ENCODE measurements at places on chromosomes 1 and 21.

GRCh38 chr1:215748431-215748830 lies 181.3 kb downstream of the KCTD3 start:
- DNase-seq, result no peak

DNA sequence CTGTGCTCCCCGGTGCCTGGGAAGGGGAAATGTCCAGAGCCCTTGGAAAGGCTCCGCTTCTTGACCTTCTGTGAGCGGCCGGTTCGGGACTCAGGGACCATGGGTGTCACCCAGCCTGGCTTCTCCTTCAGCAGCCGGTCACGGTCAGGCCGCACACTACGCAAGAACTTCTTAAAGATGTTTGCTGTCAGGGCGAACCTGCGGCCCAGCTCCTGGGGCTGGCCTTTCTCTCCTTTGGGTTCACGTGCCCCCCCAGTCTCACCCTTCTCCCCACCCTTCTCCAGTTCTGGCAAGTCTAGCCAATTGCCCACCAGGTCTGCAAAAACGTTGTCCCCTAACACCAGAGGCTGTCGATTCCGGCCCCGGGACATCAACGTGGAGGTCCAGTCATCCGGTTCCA lies 12.1 kb downstream of the INKA2 start:
- no peak for DNase-seq

- no peak for DNase-seq
These were observed 1.1 kb upstream of the KPNA6 start for GRCh38 chr1:32106663-32107275.

- DNase-seq, result no peak
These were observed 11.4 kb upstream of the LAMC1 start for GRCh38 chr1:183011859-183012258.

- DNase-seq, result peak; percentile 98
These were observed 689 bp downstream of the NASP start for GRCh38 chr1:45584351-45585109.

DNA sequence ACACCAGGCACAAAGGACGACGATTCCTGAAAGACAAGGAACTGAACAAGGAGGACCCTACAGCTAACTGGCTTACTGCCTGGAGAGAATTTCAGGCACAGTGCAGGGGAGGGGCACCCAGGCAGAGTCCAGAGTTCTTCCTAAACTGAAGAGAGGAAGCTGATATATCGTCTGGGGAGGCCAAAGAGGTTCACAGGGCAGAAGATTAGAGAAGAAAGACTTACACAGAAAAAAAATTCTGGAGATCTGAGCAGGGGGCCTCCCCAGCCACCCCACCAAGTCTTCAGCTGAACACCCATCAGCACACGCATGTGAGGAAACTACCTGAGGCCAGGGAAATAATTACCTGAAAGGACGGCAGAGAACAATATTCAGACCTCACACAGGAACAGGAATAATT lies 24.6 kb downstream of the SORT1 start:
- no peak for DNase-seq

DNA sequence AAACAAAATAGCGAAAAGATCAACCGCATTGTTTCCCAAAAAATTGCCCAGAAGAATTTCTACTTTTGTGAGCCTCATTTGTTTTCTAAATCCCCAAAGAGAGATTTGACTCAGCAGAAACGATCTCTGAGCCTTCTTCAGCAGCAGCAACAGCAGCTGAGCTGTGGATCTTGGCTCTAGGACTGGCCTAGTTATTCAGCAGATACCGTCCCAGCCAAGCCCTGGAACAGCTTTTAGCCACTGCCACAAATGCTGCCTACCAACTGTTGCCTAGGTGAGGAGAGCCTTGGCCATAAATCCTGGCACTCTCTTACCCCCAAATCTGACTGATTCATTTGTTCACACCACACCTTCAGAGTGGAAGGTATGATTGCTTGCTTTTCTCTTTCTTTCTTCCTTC lies 320.1 kb downstream of the TGFB2 start:
- peak; percentile 54 for DNase-seq

- peak; percentile 99 for DNase-seq
These were observed at the start of gene ATP5IF1 for GRCh38 chr1:28235755-28236655. TSS of gene ATP5IF1 (plus strand) at chr1:28236124. CDS start at chr1:28236184, 60 bp downstream.

DNA sequence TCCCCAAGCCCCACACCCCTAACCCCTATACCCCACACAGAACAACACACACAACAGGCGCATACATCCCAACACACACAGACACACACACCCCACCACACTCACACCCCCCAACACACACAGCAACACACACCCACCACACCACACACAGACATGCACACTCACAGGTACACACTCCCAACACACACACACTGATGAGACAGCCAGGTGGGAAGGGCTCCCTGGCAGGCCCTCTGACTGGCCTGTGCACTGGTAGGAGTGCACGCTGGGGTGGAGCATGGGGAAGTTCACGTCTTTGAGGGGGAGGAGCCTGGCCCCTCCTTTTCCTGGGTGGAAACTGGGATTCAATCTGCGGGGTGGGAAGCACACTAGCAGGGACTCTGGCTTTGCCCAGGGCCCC lies 116.7 kb downstream of the RHOU start:
- DNase-seq, result no peak

DNA sequence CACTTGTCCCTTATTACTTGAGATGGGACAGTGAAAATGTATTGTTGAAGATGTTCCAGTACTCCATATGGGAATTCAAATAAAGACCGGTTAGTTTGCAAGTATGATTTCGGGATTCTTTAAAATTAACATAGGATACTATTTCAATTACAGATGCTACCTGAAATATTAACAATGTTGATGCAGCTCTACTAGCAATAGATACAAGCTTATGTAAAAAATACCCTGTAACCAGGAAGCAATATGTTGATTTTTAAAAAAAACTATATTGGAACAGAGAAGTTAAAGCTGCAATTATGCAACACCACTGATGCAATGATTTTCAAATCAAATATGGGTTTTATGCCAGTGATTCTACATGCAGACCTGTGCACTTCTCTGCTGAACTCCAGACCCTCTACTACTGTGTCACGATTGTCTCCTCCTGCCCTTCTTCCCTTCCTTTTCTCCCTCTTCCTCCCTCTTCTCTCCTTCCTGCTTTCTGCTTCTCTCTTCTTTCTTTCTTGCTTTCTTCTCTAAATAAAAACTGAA lies 179.2 kb downstream of the ATP6V1G3 start:
- no peak for DNase-seq

DNA sequence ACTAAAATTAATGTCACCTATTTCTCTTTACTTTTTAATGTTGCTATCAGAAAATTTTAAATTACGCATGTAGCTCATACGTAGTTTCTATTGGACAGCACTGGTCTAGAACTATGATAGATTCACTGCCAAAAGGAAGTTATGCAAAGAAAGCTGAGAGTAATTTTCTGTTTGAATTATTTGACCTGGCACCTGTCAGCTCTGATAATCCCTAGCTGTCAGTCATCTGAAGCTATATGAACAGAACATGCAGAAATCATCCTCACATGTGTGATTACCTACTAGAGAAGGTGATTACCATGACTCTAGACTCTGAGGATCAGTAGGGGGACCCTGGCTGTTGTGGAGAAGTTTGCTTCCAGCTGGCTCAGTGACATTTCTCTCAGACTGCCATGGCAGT lies 40.8 kb downstream of the F5 start:
- no peak for DNase-seq

GRCh38 chr21:44529503-44530125 lies 10.4 kb downstream of the KRTAP10-1 start:
- DNase-seq, result no peak

DNA sequence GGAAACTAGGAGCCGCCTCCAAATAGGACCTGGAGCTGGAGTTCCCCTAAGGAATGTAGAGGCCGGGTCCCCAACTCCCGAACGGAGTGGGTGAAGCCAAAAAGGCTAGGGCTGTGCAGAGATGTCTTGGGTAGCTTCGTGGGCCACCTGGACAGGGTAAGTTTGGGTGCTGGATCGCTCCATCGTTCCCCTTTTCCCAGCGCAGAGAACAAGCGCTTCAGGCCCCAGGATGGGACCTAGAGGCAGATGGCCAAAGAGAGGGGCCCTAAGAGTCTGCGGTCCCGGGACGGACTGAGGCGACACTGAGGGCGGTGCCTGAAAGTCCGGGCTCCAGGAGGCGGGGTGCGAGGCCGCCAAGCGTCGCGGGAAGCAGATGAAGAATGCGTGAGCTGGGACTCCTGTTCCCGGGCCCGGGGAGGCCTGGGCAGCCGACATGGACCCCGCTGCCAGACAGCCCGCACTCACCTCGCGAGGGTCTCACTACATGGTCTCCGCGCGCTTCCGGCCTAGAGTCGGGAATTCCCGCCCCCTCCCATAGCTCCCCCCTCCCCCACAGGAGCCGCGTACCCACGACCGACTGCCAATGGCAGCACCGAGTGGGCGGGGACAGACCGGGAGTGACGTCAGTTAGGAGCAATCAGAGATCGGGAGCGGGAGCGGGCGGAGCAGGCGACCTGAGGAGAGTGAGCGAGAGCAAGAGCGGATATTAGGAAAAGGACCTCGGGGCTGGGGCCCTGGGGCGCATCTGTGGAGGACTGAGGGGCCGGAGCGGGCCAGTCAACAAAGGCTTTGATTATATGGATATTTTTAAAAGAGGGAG lies at the start of gene SLC39A1:
Gene SLC39A1, minus strand, starts transcription at position 508 of the 820 bp plus-strand sequence. CDS start 822 bp downstream, outside the sequence.
- DNase-seq, result peak; percentile 96

DNA sequence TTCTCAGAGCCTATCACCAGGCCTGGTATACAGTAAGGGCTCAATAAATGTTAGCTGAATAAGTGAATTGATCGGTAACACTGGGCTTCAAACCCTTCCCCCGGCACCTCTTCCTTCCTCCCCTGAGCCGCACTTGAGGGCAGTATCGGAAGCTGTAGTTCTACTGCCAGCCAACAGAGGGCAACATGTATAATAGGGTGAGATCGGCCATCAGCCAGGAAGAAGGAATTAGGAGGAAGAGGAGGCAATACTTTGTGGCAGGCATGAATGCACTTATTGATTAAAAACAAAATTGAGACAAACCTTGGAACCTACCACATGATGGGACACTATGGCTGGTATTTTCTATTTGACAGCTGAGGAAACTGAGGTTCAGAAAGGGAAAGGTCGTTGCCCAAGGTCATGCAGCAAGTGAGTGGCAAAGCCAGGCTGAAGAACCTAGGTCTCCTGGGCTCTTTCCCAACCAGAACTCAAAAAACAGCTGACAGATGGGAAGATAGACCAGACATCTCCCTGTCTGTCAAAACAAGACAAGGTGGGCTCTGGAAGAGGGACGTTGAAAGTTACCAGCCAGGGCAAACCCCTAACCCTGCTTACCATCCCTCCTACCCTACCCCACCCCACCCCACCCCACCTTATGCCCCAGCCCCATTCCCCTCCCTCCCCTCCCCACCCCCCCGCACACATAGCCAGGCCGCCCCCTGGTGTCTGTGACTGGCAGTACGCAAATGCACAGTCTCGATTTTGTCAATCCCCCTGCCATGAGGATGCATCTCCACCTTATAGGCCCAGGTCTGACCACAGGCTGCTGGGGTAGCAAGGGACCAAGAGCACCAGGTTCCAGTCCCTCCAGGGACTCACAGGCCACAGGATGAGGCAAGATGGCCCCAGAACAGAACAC lies 107.3 kb upstream of the RUNX3 start:
- DNase-seq, result peak; percentile 44

GRCh38 chr1:234437423-234438171 lies 41.4 kb downstream of the TARBP1 start:
- DNase-seq, result no peak

DNA sequence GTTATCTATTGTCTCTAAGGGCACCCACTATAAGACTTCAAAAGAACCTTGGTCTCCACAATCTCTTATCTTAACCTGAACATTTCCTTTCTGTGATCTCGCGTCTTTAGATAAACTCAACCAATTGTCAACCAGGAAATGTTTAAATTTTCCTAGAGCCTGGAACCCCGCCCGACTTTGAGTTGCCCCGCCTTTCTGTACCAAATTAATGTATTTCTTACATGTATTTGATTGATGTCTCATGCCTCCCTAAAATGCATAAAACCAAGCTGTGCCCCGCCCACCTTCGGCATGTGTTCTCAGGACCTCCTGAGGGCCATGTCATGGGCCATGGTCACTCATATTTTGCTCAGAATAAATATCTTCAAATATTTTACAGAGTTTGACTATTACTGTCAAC lies 5.9 kb upstream of the CXADR start:
- no peak for DNase-seq

GRCh38 chr1:30801771-30802198 lies 44.2 kb upstream of the LAPTM5 start:
- peak; percentile 72 for DNase-seq

DNA sequence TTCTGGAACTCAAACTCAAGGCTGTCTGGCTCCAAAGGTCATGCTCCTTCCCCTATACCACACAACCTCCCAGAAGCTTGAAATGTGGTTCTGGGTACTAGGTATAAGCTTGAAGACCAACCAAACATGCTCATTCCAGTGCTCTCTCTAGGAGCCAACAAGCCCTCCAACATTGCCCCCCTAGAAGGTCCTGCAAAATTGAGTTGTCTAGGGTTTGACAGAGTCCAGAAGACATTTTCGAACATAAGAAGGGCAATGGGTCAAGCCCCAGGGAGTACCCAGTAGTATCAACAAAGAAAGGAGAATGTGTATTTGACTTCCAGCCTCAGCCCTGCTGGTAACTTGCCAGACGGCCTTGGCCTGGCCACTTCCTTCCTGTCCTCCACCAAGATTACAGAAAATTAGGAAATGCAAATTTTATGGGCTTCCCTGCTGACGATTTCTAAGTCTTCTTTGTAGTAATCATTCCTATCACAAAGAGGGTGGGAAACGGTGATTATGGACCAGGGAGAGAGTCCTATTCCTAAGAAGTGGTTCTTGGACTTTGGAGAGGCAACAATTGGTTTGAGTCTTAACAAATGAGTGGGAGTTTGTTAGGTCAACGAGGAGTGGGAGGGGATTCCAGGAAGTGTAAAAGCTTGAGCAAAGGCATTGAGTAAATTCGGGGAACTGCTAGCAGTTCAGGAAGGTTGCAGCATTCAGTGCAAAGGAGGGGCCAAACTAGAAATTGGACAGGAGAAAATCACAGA lies 18.7 kb upstream of the SLAMF1 start:
- no peak for DNase-seq

DNA sequence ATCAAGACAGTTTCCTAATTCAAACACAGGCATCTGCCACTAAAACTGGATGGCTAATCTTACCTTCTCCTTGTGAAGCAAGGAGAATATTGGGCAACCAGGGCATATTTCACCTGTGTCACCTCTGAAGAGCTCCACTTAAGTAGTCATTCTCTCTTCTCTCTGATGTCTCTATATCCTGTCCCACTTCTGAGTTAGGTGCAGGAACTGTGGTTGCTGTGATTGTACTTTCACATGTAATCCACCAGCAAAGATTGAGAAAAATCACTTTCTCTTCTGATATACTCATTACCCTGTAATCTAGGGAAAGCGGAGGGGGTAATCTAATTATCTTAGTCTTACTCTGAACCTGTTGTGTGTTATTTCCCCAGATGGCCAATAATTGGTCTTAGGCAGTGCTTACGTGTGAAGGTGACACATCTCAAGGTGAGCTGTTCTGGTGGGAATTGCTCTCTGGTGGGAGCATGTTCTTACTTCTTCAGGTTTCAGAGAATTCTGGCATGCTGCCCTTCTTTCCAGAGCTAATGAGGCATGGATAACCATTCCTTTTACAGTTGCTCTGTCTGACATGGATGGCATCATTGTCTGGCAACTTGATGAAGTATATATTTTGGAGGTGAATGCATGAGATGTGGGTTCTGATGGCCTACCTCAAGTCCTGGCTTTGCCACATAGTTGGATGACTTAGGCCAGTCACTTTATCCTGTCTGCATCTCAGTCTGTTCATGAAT lies 12.0 kb downstream of the XCL2 start:
- DNase-seq, result no peak

Data from urothelium cell line (cell line).